ENCODE measurements at places on chromosomes 3 and 15.

- no peak for DNase-seq
These were observed 8.7 kb upstream of the RPUSD3 start for GRCh38 chr3:9852528-9852927.

GRCh38 chr15:95068701-95069521 is 837.5 kb downstream of the MCTP2 start:
- no peak for DNase-seq

DNA sequence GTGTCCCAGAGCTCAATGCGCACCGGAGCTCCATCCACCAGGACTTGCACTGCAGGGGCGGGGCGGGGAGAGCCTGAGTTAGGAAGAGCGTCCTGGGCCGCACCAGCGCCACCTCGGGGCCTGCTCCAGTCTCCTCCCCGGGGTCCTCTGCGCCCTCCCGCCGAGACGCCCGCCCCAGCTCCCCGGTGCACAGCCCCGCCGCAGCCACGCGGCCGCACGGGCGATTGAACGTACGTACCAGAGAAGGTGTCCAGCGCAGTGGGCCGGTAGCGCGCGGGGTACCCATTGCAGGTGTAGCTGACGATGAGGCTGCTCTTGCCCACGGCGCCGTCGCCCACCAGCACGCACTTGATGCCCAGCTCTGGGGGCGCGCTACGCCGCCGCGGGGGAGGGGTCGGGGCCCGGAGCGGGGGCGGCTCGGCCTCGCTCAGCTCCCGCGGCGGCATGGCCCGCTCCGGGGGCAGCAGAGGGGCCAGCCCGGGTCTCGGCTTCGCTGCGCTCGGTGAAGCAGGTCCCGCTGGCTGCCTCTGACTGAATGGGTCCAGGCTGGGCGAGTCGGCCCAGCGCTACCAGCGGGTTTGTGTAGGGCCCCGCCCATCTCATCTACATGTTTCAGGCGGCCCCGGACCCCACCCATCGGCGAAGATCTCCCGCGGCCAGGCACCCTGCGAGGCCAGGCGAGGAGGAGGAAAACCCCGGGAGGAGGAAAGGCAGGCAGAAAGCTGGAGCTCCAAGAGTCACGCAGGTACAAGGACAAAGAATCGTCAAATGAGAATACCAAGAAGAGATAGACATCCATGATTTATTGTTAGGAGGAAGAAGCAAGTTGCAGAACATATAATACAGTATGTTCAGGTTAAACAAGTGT is at the start of gene RHOV:
RHOV (minus strand) TSS at position 541 of the 868 bp plus-strand sequence; CDS start at position 446, 95 bp downstream.
- DNase-seq, result no peak

DNA sequence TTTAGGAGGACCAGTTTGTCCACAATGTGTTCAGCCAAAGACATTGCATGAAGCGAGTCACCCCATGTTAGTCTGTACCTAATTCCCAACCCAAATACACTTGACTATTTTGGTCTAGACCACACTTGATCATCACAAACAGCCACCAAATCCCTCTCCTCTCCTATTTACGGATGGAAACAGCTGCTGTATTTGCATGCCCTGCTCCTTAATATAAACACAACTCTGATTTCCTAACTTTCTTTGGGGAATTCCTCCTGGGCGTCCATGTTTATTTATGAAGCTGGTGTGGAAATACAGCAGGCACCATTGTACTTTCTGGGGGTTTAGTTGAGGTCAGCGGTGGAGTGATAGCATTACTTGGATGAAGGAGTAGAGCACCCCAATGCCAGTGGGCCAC is 235.2 kb downstream of the TLE3 start:
- DNase-seq, result no peak

DNA sequence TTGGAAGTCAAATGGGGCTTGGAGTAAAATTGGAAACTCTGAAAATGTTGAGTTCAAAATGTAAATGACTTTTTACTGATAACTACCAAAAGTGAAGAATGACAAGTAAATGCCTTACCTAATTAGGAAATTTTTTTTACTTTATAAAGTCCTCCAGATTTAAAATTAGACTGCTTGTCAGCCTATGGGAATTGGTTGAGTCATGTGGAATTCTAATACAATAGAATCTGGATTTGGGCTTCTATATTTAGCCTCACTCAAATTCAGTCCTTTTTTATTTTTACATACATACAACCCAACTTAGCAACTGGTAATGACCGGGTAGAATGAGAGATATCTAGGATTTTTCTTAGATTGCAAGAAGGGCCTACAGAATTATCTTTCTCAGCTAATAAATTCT is 158.9 kb upstream of the CADPS start:
- no peak for DNase-seq

DNA sequence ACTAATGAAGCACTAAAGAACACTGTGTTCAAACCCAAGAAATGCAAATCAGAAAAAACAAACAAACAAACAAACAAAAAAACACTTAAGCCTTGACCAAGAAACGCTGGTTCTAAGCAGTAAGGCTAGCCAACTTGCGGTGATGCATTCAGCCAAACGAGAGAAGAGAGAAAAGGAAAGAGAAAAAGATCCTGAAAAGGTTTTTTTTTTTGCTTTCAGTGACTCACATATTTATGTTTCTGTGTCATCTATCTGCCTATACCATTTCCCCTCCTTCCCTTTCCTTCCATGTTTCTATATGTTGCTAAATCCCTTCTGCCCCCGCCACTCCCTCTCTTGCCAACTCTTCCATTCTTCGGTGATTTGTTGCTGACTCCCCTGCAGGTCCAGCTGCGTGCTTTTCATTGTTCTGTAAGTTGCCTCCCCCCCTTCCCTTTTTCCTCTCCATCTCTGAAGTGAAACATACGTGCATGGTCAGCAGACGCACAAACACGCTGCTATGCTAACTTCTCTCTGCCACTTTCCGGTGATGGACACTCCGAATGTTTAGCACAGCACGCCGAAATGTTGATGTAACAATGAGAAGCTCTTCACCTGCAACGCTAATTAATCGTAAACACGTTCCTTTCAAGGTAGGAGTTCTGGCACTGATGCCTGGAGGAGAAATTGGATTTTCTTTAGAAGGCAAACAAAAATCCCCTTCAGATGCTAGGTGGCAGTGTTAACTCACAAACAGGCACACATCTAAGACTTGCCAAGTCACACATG is 154.4 kb downstream of the TUSC7 start:
- DNase-seq, result peak; percentile 32

- DNase-seq, result no peak
These were observed 4.9 kb downstream of the PRICKLE2 start for GRCh38 chr3:64220161-64220914.

GRCh38 chr3:56202997-56203396 is 265.3 kb downstream of the ERC2 start:
- no peak for DNase-seq

DNA sequence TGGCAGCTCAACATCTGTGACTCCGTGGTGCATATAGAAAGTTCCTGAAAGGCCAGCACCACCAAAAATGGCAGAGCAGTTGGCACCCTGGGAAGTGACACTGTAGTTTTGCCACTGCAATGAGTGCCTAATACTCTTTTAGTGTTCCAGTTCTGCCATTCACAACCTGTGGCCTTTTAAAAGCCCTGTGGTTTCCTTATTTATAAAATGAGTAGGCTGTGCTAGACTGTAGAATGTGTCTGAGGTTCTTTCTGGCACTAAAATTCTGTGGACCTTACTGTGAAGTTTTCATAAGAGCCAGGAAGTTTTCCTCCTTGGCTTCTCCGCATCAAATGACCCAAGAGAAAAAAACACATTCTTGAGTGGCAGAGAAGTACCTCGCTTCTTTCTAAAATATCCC is 74.1 kb downstream of the MME start:
- no peak for DNase-seq

GRCh38 chr15:78023865-78024518 is 53.5 kb downstream of the TBC1D2B start:
- DNase-seq, result no peak

DNA sequence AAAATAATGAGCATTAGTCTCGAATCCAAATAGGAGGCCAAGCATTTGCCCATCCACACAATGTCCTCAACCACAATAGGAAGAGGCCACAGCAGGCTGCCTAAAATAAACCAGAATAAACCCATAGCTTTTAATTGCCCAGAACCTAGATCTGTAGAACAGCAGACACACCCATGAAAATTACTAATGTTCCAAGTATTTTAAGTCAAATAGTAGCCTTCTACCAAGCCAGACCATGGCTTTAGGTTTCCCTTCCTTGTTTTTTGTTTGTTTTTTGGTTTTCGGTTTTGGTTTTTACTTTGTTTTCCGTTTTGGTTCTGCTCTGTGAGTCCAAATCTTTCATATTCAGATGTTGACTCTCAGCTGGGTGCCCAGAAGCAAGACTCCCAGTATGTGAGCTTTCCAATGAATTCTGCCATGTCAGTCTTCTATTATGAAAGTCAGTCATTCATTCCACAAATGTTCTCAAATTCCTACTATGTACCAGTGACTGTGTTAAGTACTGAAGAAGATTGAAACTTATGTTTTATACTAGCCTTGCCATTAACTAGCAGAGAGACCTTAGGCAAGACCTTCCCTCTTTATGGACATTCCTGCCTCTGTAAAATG is 57.8 kb upstream of the BOC start:
- DNase-seq, result no peak

DNA sequence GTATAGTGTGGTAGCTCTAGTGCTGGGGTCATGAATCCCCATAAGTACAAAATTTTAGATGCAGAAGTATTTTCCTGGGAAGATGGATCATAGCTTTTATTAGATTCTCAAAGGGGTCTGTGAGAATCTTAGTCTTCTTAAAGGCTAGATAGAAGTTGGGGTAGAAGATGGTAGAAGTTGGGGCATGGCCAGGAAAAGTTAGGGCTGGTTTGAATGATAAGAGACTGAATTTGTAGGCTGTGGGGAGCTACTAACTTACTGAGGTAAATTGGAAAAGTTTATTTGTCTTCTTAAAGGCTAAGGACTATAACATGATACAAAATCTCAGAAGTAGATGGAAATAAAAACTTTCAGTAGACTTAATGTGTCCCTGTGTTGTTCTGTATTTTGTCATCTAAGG is 1.6 kb upstream of the UBE2Q2 start:
- DNase-seq, result no peak

- no peak for DNase-seq
These were observed 77.0 kb downstream of the ITGA11 start for GRCh38 chr15:68354923-68355322.

DNA sequence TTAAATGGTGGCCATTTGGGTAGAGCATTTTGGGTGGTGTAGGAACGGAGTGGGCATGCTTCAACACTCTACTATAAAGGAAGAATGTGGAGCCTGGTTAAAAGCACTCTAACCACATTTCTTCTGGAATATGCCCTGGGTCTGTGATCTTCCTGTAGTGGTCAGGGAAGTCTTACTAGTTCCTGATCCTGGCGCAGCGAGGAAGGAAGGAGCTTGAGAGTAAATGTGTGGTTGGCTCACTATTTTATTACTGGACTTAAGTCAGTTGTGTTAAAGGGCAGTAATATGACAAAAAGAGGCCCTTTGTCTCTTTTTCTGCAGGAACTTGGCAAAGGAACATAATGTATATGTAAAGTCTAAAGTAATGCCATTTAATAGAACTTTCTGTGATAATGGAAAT is 197.6 kb upstream of the ZPLD1 start:
- DNase-seq, result no peak

- no peak for DNase-seq
These were observed 146.5 kb upstream of the UBE2E1 start for GRCh38 chr3:23659274-23659673.

DNA sequence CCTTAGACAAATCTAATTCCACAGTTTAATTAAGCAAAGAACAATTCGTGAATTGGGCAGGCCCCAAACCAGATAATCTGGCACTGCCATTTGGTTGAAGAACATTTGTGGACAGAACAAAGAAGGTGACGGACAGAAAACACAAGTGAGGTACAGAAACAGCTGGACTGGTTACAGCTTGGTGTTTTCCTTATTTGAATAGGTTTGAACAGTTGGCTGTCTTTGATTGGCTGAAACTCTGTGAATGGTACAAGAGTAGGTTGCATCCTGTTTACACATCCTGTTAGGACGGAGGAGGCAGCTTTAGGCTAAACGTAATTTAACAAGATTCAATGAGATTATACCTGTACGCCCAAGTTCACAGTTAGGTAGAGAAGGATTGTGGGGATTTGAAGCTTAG is 114.4 kb downstream of the LPP start:
- DNase-seq, result no peak

DNA sequence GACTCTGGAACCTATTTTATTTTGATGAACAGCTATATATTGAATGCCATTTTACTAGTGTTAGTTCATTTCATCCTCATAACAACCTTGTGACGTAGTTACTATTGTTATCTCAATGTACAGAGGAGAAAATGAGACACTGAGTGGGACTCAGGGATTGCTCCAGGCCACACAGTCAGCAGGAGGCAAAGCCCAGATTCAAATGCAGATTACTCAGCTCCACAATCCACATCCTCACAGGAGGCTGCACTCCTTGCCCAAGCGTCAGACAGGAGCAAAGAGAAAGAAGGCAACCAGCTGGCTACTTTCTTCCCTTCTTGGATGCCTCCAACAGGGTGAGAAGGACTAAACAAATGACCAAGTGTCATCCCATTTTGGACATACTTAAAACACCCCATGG is 92.0 kb upstream of the CCDC54 start:
- no peak for DNase-seq

GRCh38 chr3:99544786-99545281 is 93.6 kb upstream of the COL8A1 start:
- DNase-seq, result no peak

DNA sequence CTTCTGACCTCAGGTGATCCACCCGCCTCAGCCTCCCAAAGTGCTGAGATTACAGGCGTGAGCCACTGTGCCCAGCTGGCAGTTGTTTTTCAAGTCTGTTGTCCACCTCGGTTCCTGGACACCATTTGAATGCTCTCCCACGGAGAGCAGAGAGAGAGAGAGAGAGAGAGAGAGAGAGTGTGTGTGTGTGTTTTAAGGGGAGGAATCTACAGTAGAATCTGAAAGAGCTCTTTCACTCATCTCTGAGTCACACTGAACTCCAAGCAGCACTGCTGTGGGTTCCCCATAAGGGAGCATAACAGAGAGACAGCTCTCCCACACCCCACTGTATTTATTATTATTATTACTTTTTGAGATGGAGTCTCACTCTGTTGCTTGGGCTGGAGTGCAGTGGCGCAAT is 156.6 kb downstream of the RPLP1 start:
- no peak for DNase-seq

GRCh38 chr3:34264337-34265041 is 466.1 kb downstream of the PDCD6IP start:
- no peak for DNase-seq

DNA sequence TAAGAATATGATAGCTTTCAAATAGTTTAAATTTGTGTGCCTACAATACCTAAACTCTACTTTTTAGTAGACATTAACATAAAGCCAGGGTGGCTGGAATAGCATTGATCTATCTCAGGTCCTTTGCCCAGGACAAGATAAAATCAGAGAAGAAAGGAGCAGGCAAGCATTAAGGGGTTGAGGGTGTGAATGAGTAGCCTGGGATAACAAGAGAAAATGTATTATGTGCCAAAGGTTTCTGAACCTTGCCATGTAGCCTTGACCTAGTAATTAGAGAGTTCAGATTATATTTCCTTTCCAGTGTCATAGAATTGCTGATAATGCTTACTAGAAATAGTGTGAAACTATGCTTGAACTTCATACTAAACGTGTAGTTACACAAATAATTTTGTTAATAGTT is 22.9 kb downstream of the ATP11B start:
- no peak for DNase-seq

- no peak for DNase-seq
These were observed 25.5 kb upstream of the TEX55 start for GRCh38 chr3:119120480-119120879.

- no peak for DNase-seq
These were observed 244.7 kb upstream of the ST8SIA2 start for GRCh38 chr15:92149029-92149428.

Data from NCI-H1417 treated with DMSO at 0.1 percent for 48 hours (cell line).